Cerebellum (tissue), 4 donors: ENCODE measurements at places on chromosomes 16 and 17. TPM values are rescaled to one million over a fixed set of nuclear protein-coding genes. Genes with fewer than 3 reads are reported as not detected.
A peak's percentile ranks its signal among the peaks of the same experiment; 100 is the strongest.

GRCh38 chr17:58334256-58334655 is 5.7 kb upstream of the TSPOAP1 start:
- DNase-seq = no peak

DNA sequence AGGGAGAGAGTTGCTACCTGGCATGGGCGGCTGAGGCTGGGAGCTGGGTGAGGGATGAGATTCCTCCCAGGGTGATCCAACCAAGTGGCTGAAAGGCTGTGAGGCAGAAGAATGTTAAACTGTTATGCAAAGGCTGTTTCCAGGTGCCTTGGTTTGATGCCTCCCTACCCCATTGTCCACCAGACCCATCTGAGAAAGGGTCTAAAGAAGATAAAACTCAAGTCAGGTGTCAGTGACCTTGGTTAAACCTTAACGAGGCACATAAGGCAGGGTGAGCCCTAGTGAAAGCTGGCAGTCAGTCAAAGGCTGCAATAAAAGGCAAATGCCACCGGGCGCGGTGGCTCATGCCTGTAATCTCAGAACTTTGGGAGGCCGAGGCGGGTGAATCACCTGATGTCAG is 23.8 kb downstream of the LDHD start:
- no peak for DNase-seq

GRCh38 chr16:84761448-84762368 is 58.1 kb upstream of the CRISPLD2 start:
- no peak for DNase-seq

DNA sequence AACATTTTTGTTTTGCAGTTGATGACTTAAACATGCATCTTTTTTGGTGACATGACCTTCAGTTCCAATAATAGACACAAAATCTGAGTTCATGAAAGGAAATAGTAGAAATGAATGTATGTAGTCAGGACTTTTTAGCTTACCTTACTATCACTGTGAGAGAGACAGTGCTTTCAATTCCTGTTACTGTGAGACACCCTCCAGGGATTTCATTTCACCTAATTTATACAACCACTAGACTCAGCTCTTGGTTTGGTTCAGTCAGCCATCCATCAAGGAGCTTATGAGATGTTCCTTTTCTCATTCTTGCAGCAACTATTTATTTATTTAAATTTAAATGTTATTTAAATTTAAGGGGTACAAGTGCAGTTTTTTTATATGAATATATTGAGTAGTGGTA is 77.9 kb downstream of the MAP2K4 start:
- no peak for DNase-seq

- DNase-seq = no peak
These were observed 730 bp downstream of the KAT7 start for GRCh38 chr17:49789243-49789578.

DNA sequence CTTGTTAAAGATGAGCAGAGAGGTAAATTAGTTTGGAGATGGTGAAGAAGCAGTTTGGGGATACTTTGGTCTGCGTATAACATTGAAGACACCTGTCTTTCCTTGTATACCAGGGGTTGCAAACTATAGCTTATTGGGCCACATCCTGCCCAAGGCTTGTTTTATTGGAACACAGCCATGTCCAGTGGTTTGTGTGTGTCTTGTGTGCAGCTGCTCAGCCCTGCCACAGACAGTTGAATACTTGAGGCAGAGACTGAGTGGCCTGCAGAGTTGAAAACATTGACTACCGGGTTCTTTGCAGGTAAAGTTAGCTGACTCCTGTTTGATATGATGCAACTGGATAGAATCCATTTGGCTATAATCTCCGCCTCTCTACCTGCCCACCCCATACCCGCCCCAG is 224.4 kb downstream of the PRKCA start:
- no peak for DNase-seq

DNA sequence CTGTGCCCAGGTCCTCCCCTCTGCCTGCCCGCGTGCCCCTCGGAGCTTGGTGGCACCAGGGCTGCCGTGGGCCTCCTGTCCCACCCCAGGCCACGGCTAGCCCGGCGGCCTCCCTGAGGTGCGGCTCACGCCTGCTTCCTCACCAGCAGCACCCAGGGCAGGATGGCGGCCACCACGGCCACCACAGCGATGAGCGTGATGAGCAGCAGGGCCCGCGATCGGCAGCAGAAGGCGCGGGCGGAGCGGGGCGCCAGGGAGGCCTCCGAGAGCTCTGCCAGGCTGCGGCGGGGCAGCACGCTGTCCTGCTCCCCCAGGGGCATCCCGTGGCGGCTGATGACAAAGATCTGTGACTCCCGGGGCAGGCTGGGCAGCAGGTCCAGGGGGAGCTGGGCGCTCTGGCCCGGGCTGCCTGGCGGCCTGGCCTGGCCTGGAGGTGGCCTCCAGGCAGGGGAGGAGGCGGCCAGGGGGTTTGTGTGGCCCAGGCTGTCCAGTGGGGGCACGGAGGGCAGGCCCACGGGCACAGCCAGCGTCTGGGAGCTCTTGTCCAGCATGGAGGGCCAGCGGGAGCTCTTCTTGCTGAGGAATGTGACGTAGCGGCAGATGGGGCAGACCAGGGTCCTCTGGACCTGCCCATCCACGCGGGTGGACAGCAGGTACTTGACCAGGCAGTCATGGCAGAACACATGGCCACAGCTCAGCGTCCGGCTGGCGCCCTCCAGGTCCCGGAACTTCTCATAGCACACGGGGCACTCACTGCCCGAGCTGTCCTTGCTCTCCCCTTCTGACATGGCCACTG is 4.8 kb downstream of the RNF222 start:
- DNase-seq = no peak

DNA sequence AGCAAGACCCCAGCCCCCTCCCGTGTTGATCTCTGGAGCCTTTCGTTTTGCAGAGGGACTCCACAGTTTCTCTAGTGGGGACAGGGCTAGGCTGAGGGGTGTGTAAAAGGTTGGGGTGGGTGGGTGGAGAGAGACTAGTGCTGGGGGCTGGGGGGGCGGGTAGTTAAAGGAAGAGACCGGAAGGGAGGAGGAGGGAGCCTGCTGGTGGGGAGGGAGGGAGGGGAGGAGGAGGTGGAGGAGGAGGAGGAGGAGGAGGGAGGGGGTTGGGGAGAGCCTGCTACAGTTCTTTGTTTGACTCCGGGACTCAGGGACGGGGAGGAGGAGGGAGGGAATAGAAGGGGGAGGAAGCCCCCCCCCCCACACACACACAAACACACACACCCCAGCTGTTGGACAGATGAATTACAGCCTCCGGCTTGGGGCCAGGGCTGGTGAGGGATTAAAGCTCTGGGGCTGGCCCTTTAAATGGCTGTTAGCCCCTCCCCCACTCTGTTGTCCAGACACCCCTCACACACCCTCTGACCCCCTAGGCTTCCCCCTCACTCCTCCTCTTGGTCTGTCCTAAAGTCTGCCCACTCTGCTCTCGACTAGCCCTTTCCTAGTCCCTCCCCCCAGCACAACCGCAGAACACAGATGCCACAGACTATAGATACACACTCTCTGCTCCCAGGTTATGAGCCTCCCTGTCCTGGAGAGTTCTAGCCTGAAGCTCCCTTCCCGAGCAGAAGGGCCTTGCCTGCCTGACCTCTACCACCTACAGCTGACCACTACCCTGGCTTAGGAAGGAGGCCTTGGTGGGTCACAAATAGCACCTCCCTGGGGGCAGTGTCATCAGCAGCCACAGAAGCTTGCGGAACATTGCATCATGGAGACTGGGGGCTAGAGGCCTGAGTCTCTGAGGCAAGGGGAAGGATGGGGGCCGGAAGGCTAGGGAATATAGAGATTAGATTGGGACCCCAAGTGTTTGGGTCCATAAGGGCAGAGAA is 4.4 kb downstream of the KDM6B start:
- DNase-seq = peak; percentile 51

- peak; percentile 75 for DNase-seq
These were observed 86.8 kb downstream of the CA10 start for GRCh38 chr17:52071712-52072111.

The LGALS9B gene
- total RNA-seq = not detected

DNA sequence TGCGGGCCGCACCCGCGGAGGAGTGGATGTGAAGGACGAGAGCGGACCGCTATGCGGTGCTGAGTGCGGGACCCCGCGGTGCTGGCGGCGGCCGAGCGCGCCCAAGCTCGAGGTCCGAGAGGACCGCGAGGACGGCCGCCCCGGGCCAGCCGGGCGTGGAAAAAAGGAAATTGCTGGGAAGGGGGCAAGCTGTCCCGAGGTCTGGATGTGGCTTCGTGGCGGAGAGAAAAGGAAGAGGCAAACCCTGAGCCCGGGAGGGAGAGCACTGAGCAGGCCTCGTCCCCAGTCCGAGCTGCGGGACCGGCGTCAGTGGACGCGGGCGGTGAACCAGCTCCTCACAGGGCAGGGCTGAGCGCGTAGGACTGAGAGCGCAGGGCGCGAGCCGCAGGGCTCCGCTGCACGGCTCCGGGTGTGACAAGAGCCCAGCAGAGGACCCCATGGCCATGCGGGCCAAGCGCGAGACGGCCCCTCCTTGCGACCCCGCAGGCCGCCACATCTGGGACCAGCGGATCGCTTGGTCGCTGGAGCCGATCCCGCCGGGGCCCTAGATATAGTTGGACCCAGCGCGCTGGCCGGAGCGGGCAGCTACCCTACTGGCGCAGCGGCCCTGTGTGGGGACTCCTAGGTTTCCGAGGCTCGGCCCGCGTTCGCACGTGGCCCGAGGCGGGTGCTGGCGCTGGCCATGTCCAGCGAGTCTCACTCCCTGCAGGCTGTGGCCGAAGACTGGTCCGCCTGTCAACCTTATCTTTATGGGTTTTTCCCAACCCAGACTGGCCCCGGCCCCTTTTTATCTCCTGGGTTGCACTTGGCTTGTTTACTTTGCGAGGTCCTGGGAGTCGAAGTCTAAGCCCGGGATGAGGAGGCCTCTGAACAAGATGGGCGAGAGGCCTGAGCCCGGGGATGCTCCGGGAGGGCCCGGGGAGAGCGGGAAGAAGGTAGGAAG is 2.4 kb downstream of the TBX4 start:
- no peak for DNase-seq

DNA sequence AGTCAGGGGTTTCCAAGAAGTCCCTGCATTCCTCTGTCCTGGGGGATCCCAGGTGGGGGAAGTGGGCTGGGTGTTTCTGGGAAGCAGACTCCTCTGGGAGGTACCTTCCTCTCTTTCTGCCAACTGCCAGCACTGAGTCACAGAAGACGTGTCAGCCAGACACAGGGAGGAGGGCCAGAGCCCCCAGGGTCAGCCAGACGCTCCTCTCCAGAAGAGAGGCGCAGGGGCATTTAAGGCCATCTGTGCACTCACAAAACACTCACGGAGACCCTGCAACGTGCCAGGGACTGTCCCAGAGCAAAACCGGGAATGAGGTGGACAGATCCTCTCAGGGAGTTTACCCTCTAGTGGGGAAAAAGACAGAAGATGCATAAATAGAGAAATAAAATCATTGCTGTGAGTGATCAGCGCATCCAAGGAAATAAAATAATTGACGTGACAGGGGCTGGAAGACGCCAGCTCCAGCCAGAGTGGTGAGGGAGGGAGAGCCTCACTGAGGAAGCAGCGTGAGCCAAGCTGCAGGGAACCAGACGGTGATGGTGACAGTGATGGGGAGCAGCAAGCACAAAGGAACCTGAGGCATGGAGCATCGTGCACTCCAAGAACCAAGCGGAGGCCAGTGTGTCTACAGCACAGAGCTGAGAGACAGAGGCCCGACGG is 105.4 kb downstream of the ZNF423 start:
- peak; percentile 63 for DNase-seq

The DLX3 gene
- 0.18 TPM for total RNA-seq

The MYADML2 gene
- 0.36 TPM for total RNA-seq

- DNase-seq = no peak
These were observed 95.6 kb downstream of the SMG6 start for GRCh38 chr17:2207815-2208515.

- DNase-seq = no peak
These were observed 3.5 kb upstream of the MRPL38 start for GRCh38 chr17:75908201-75908600.

GRCh38 chr16:77696149-77696548 is 26.2 kb upstream of the NUDT7 start:
- no peak for DNase-seq

The SPN gene
- 0.36 TPM for total RNA-seq
